ENCODE measurements at places on chromosomes 3 and 15. TPM values are rescaled to one million over a fixed set of nuclear protein-coding genes. Genes with fewer than 3 reads are reported as not detected.

GRCh38 chr3:133695560-133696171 lies 33.9 kb upstream of the TOPBP1 start:
- no peak overlapping the region for H3K4me3 ChIP-seq
- H3K4me1 ChIP-seq = no peaks in the 10 kb centered on the region
- H3K27me3 ChIP-seq = no peaks in the 10 kb centered on the region
- no peaks in the 10 kb centered on the region for H3K36me3 ChIP-seq
- no peak for DNase-seq

The ISLR gene
- 3.6 TPM for total RNA-seq

The CGGBP1 gene
- total RNA-seq = 48.6 TPM

DNA sequence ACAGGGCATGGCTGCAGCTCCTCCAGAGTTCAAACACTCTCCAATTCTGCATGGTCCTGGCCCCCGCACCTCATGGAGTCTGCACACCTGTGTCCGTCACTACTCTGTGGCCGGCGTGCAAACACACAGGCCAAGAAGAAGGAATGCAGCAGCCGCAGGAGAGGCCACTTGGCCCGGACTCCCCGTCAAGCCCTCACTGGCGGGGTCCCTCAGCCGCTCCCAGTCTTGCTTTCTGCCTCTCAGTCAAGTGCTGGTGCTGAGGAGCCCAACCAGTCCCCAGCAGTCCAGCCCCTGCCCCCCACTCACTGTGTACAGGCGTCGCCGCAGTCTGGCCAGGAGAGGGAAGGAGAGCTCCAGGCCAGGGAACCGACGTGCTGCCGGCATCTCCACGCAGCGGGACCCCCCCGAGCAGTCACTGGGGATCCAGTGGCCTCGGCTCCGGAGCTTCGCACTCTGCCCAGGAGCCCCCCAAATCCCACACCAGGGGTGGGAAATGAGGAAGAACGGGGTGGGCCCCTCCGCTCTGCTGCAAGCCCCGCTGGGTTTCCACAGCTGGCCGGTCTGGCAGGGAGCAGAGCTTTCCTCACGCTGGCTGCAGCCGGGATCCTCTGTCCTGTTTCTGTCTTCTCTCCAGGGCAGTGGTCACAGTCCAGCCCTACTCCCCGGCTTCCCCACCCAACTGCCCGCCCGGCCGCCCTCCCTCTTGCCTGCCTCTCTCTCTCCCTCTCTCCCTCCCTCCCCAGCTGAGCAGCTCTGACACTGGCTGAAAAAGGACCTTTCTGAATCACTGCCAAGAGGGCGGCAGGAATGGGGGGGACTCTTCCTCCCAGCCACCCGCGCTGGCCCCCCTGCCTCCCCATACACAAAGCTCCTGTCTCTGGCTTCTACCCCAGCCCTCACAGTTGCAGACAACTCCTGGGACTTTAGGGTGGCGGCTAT lies 16.0 kb downstream of the TNK2 start:
- H3K4me1 ChIP-seq = peaks cover 7% of the 10 kb centered on the region
- no peak for DNase-seq
- H3K36me3 ChIP-seq = no peaks in the 10 kb centered on the region
- no peaks in the 10 kb centered on the region for H3K27me3 ChIP-seq
- peak overlapping the region; percentile 5 for H3K4me3 ChIP-seq

- DNase-seq = peak; percentile 82
- H3K27me3 ChIP-seq = no peaks in the 10 kb centered on the region
- no peaks in the 10 kb centered on the region for H3K36me3 ChIP-seq
- peak overlapping the region; percentile 67 for H3K4me3 ChIP-seq
- peak overlapping the region; percentile 90 for H3K27ac ChIP-seq
Measured at GRCh38 chr3:100710261-100710968, 1.1 kb downstream of the TFG start.

The RBP2 gene
- 3.1 TPM for total RNA-seq

DNA sequence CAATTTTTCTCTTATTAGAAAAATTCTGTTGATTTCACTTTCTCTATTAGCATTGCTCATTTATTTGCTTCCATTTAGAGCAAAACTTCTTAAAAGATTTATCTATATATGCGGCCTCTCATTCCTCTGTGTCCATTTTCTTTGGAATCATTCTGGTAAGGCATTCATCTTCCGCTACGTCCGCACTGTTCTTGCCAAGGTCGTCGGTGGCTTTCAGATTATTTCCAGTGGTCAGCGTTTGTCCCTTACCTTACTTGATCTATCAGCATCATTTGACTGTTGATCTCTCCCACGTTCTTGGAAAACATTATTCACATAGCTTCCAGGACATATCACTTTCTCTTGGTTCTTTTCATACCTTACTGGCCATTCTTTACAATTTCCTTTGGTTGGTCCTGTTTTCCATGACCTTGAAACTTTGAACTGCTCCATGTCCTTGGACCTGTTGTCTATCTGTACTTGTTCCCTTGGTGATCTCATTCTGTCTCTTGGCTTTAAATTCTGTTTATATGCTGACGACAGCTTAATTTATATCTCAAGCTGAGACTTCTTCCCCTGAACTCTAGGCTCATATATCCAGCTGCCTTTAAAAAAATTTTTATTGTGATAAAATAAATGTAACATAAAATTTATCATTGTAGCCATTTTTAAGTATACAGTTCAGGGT lies 54.5 kb downstream of the SLMAP start:
- H3K4me3 ChIP-seq = no peak overlapping the region
- H3K27ac ChIP-seq = no peak overlapping the region
- H3K4me1 ChIP-seq = no peaks in the 10 kb centered on the region

Measured in colonic mucosa (tissue), 4 donors.